ENCODE measurements at places on chromosomes 5 and 9. TPM values are rescaled to one million over a fixed set of nuclear protein-coding genes. Genes with fewer than 3 reads are reported as not detected.

GRCh38 chr5:154118893-154119336 lies 71.6 kb upstream of the GALNT10 start:
- DNase-seq = no peak

PRDM12 gene
- total RNA-seq = 0.15 TPM

P4HA2 gene
- 8.3 TPM for total RNA-seq

GRCh38 chr5:146218168-146218567 lies 14.8 kb downstream of the RBM27 start:
- DNase-seq = no peak

RNF208 gene
- total RNA-seq = 3.0 TPM

GRHPR gene
- total RNA-seq = 59.3 TPM

GPSM1 gene
- total RNA-seq = 4.5 TPM

- no peak for DNase-seq
Observed at GRCh38 chr9:95201206-95201605, 116.3 kb downstream of the FANCC start.

TMEM252 gene
- total RNA-seq = not detected

KIF3A gene
- total RNA-seq = 38.8 TPM

NTRK2 gene
- 0.12 TPM for total RNA-seq
